ENCODE measurements at places on chromosomes 1 and 21.

GRCh38 chr1:211703812-211704537 is 28.6 kb upstream of the NEK2 start:
- no peak for DNase-seq

DNA sequence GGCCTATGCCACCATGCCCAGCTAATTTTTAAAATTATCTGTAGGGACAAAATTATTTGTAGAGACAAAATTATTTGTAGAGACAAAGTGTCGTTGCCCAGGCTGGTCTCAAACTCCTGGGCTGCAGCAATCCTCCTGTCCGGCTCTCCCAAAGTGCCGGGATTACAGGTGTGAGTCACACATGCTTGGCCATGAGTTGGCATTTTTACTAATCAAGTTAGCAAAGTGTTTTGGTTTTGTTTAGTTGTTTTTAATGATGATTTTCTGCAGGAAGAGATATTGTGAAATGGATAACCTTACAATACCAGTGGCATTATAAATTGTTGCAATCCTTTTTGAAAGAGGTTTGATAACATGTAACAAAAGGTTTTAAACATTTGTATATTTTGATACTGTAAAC is 65.3 kb upstream of the MAGI3 start:
- no peak for DNase-seq

GRCh38 chr1:31954607-31955283 is 16.6 kb upstream of the PTP4A2 start:
- peak; percentile 90 for DNase-seq

GRCh38 chr21:45415188-45415942 is 10.4 kb downstream of the COL18A1 start:
- no peak for DNase-seq

Measured in upper lobe of right lung (tissue), 1 donor.